ENCODE measurements at places on chromosomes 7 and 10.
A peak's percentile ranks its signal among the peaks of the same experiment; 100 is the strongest.

DNA sequence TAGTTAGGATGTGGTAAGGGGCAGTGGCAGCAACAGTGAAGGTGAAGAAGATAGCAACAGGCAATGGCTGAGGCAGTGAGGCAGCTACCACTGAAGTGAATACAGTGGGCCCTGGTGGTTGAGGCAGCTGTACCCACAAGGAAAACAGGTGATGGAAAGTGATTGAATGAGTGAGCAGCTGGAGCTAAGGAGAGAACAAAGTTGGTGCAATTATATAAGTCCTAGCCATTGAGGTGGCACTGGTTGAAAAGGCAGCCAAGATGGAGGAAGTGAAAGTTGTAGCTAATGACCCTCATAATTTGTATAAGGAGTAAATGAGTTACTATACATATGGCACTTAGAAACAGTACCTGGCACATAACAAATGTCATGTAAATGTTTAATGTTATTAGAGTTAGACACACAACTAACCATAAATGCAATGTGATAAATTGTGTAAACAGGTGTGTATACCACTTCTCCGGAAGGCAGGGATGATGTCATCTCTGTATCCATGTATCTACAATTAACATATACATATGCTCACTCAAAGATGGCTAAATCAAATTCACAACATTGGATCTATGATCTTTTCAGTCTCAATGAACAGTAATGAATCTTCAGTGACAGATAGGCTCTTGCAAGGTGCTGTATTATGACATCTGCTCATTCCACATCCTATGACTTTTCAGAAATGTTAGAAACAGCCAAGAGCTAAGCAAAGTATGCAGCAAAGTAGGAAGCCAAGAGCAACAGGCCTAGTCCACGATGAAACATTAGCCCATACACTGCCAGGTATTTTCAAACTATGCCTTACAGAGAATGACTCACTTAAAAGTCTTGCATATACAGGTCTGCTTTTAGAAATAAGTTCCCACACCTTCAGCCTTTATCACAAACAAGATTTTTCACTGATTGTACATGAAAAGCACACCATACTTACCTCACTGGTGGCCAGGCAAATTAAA lies 10.7 kb downstream of the XPNPEP1 start:
- DNase-seq, result peak; percentile 91

- no peak for DNase-seq
Measured at GRCh38 chr10:121079226-121079625, 228.1 kb downstream of the WDR11 start.

GRCh38 chr7:95915731-95916130 lies 143.4 kb downstream of the DYNC1I1 start:
- no peak for DNase-seq

- no peak for DNase-seq
Measured at GRCh38 chr10:62562795-62563194, 188.6 kb downstream of the ZNF365 start.

DNA sequence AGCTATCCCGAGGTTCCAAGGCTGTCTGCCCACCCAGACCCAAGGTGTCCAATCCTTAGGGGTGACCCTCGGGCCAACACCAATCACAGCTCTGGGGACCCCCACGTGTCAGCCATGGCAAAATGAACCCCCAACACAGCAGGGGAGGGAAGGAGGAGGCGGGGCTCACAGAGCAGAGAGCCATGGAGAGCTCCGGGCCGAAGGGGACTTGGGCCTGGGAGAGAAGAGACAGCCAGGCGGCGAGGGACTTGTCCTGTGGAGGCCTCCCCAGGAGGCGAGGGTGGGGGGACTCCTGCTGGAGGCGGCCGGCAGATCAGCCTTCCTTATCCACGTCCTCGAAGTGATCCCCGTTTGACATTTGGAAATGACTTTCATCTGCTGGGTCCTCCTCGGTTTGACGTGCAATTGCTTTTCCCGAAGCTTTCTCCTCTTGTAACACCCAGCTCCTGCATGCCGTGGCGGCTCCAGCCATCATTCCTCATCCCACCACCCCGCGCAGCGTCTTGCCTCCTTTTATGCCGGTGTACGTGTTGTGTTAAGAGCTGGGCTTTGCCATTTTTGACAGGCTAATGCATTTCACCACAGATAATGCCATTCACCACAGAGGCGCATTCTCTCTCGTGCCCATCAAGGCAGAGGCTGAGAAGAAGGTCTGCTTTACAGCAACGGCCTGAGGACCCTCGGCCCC lies 337.4 kb downstream of the DNAJB6 start:
- DNase-seq, result no peak

DNA sequence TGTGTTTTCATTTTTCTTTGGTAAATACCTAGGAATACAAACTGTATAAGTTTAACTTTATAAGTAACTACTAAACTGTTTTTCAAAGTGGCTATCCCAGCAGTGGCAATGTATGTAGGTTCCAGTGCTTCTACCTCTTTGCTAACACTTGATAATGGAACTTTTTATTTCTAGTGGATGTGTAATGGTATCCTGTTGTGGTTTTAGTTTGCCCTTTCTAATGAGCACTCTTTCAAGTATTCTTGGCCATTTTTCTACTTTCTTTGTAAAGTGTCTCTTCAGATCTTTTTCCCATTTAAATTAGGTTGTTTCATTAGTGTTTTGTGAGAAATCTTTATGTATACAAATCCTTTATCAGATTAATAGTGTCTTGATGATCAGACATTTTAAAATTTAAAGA lies 4.6 kb downstream of the KIF20B start:
- DNase-seq, result no peak
